SW480 (cell line): ENCODE measurements at places on chromosomes 16 and 17.

GRCh38 chr16:12679660-12680272, 123.9 kb downstream of the CPPED1 start:
- no peak for DNase-seq

DNA sequence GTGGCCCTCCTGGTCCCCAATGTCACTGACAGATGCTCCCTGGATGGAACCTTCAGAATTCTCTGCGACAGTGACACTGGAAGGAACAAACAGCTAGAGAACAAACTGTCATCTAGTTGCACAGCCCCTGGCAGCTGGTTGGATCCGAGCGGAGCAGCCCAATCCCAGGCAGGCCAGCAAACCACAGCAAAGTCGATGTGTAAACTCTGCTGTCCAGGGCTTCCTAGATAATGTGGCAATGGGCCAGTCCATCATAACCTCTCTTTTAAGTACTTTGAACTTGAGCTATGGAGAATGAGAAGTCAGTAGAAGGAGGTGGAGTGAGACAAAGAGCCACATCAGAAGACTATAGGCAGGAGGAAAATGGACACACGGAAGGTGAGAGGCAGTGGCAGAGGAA, 323.0 kb downstream of the CBLN1 start:
- peak; percentile 58 for DNase-seq

GRCh38 chr16:80852261-80852872, 48.0 kb upstream of the CDYL2 start:
- no peak for DNase-seq

- DNase-seq, result no peak
Measured at GRCh38 chr17:80474961-80475909, 1.2 kb downstream of the NPTX1 start.

GRCh38 chr16:78641433-78641832, 542.0 kb downstream of the WWOX start:
- peak; percentile 5 for DNase-seq

- DNase-seq, result no peak
Measured at GRCh38 chr16:47920709-47921108, 235.1 kb downstream of the ABCC12 start.
